ENCODE measurements at places on chromosomes 6 and 20. TPM values are rescaled to one million over a fixed set of nuclear protein-coding genes. Genes with fewer than 3 reads are reported as not detected.

The JAG1 gene
- total RNA-seq = 20.9 TPM

The FHL5 gene
- total RNA-seq = not detected

The TREML1 gene
- not detected for total RNA-seq

The DACT2 gene
- not detected for total RNA-seq

The ID1 gene
- total RNA-seq = 75.0 TPM

The CYP39A1 gene
- 0.37 TPM for total RNA-seq

The SLC16A10 gene
- total RNA-seq = not detected

The BMP6 gene
- 4.7 TPM for total RNA-seq

The FAM8A1 gene
- total RNA-seq = 16.5 TPM
